ENCODE measurements at places on chromosomes 12 and 14.

GRCh38 chr14:55789406-55789805 is 209.4 kb downstream of the KTN1 start:
- DNase-seq, result no peak

DNA sequence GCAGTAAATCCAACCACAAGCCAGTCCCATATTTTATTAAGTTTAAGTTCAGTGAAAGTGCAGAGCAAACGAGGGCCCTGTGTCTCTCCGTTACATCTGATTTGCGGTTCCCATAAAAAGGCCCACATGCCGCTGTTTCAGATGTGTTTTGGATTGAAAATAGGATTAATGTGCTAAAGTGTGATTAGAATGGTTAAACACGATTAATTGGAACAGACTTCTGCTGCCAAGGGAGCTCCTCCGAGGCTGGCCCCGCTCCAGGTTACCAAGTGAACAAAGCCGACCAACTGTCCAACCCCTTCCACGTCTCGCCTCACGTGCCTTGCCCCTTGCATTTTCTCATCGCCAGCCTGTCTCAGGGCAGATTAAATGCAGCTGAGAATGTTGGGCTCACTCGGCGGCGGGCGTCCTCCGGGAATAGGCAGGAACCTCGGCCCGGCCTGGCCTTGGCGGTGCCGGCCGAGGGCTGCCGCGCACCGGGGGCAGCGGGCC is 166.5 kb upstream of the GSC start:
- DNase-seq, result no peak

DNA sequence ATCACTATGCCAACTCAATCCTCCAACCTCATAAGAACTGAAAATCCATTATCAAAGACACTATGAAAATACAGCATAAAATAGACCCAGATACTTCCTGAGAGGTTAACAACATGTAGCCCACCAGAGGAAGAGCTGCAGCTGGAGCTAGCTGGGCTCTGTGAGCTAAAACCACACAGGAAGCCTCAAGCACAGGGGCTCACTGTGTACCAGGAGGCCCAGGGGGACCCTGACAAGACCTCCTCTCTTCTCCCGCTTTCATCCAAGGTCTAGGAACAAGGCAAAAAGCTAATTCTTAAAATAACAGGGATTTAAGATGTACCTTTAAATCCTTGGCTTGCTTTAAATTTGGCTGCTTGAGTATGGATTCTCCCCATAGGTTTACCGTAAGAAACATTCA is 53.6 kb downstream of the EIF2S3B start:
- DNase-seq, result no peak

DNA sequence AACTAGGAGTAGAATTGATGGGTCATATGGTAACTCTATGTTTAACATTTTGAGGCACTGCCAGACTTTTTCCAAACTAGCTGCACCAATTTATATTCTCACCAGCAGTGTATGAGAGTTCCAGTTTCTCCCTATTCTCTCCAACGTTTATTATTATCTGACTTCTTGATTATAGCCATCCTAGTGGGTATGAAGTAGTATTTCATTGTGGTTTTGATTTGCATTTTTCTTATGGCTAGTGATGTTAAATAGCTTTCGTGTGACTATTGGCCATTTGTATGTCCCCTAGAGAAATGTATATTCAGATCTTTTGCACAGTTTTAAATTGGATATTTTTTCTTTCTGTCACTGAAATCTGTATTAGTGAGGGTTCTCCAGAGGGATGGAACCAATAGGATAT is 37.8 kb downstream of the HELB start:
- DNase-seq, result no peak

GRCh38 chr12:121170611-121171260 is 38.1 kb downstream of the P2RX7 start:
- no peak for DNase-seq

GRCh38 chr14:67644428-67644827 is 24.7 kb downstream of the ARG2 start:
- no peak for DNase-seq

DNA sequence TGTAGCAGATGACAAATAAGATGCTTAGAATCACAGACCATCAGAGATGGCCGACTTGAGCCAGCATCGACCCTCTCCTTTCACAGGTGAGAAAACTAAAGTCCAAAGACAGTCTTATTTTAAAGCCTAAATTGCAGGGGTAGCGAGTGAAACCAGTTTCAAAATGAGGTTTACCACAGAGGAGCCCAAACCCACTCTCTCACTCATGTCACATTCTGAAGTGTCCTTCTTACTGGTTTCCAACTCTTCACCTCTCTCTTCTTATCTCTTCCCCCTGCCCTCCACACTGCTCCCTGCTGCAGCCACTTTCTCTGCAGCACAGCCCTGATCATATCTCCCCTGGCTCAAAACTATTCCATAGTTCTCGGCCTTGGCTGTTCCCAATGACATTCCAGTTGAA is 57.0 kb upstream of the NID2 start:
- no peak for DNase-seq

DNA sequence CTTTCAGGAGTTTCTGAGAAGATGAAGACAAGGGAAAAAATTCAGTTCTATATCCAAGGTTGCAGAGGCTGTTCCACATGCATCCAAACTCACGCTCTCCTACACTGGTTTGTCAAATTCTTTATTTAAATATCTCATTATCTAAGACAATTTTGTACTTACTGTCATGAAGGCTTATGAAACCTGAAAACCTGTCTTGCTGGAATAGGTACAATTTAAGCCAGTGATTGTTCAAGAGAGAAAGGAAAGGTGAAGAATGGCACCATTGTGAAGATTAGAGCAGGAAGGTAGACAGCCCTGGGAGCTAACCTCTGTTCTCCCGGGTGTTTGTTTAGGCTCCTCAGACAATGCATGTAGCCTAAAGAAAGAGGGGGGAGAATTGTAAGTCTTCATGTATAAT is 315.1 kb upstream of the PRKD1 start:
- no peak for DNase-seq

DNA sequence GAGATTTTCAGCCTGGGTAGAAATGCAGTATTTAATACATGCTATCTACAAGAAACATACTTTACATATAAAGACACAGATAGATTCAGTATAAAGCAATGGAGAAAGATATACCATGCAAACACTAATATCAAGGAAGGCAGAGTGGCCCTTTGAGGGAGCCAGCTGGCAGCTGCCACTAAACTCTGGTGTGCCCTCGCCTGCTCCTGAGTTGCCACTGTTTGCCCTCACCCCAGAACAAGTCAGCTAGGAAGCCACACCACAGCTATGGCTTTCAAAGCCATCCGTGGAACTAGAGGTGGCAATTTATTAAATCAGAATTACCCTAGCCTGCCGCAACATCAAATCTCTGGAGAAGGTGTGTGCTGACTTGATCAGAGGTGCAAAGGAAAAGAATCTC is 18.3 kb downstream of the PXN start:
- DNase-seq, result no peak

DNA sequence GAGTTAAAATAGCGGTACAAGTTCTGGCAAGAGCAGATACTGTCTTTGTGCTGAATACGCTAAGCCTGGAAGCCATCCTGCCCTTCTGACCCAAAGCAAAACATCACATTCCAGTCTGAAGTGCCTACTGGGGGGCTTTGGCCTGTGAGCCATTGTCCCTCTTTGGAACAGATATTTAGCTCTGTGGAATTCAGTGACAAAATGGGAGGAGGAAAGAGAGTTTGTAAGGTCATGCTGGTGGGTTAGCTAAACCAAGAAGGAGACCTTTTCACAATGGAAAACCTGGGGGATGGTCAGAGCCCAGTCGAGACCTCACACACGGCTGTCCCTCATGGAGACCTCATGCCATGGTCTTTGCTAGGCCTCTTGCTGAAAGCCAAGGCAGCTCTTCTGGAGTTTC is 18.5 kb downstream of the EMP1 start:
- no peak for DNase-seq

- DNase-seq, result no peak
Measured at GRCh38 chr14:34937442-34937841, 45.4 kb upstream of the SRP54 start.

DNA sequence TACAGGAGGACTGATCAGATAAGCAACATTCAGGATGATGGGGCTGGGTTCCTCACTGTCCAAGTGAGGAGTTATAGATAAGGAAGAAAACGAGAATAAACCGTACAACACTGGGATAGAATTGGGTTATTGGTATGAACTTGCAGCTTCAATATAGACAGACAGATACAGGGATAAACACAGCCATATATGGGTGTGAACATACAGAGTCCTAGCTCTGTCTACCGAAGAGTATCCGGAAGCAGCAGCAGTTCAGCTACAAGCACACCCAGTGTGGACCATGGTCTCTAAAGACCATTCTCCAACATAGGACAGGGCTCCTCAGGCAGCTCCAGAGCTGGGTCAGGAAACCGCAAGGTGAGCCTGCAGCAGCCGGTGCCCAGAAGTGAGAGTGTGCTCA is 40.8 kb downstream of the CDC42BPB start:
- DNase-seq, result no peak

DNA sequence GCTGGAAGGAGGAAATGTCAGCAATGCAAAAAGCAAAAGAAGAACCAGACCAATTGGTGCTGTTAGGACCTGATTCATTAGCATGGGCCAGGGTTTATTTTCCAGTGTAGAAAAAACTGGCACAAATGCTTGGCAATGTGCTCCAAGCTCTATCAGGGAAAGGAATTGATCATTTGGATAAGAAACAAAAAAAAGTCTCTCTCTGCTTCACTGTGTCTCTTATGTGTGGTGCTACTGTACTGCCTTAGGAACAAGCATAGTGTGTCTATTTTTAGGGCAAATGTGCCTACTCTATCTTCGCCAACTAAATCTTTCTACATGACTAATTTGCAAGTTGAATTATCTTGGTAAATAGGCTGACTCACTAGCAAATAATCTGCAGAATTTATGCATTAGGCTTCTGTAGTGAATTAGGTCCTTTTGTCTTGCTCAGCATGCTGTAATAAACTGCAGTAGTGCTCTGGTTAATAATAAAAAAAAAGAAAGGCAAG is 236.7 kb downstream of the MDGA2 start:
- no peak for DNase-seq

DNA sequence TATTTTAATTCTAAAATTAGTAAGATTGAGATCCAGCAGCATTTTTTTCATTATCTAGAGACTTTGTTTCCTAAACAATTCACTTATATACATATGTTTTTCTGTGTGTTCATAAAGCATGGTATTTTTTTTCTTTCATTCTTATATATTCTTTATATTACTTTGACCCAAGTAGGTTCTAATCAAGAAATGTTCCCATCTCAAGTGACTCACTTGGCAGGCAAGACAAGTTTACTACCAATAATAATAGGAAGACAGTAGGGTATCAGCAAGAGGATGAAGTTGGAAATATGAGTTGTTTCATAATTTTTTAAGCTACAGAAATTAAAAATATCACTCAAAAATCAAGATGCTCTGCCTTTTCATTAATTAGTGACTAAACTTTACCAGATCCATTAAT is 613.4 kb upstream of the ATP2B1 start:
- DNase-seq, result no peak

- DNase-seq, result no peak
Measured at GRCh38 chr12:109393437-109394345, 46.0 kb downstream of the MYO1H start.

DNA sequence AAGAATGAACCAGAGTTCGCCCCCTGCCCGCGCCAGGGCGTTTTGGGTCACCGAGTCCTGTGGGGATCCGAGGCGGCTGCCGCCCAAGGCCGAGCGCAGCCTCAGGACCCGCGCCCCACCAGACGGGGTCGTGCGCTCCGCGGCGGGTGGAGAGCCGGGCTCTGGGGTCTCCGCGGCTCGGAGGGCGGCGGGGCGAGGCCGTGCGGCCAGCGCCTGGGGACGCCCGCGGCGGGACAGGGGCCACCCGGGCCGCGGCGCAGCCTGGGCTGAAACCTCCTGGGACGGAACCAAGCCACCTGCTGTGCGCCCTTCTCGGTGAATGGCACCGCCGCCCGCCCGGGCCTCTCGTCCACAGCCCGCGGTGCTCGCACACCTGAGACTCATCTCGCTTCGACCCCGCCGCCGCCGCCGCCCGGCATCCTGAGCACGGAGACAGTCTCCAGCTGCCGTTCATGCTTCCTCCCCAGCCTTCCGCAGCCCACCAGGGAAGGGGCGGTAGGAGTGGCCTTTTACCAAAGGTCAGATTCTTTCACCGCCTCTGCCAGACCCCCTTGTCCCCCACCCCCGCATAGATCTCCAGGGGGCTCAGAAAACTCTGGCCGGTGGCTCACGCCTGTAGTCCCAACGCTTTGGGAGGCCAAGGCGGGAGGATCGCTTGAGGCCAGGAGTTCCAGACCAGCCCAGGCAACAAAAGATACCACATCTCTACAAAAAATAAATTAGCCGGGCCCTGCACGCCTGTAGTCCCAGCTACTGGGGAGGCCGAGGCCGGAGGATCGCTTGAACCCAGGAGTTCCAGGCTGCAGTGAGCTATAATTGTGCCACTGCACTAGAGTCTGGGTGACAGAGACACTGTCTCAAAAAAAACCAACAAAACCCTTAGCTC is 901 bp downstream of the B3GNT4 start:
- no peak for DNase-seq

GRCh38 chr12:125738211-125738610 is 673.0 kb downstream of the AACS start:
- DNase-seq, result no peak

DNA sequence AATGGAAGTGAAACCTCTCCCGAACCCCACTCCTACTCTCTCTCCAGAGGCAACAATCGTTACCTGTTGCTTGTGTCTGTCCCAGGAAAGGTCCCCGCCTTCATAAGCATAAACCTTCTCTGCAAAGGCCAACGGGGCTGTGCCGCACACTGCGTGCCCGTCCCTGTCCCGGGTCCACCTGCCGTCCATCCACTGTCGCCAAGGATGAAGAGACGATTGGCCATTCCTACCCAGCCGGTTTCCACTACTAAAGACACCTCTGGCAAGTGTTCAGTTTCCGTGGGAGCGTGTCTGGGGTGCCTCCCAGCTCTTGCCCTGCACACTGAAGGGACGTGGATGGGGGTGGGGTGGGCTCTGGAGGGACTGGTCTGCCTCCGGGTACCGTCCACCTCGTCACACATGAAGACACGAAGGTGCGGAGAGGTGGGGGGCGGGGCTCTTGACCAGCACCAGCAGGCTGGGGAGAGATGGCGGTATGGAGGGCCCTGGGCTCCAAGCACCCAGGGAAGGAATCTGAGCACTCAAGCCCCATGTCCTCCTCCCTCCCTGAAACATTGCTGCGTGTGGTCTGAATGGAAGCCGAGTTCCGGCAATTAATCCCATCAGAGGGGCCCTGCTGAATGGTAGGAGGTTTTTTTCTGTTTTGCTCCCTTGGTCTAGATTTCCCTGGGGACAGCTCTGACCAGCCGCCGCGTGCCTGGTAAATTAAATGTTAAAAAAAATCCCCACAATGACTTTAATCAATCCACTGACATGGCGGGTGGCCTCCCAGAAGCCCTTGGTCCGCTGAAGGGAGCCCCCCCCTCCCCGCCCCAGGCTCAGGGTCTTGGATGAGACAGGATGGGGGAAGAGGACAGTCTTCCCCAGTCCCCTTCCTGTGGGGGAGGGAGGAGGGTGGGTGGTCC is 4.1 kb upstream of the KIF26A start:
- no peak for DNase-seq

- no peak for DNase-seq
Measured at GRCh38 chr12:112327209-112327938, 54.9 kb downstream of the HECTD4 start.

GRCh38 chr12:104333692-104334255 is 30.2 kb downstream of the EID3 start:
- no peak for DNase-seq

- DNase-seq, result no peak
Measured at GRCh38 chr14:76768671-76769500, 7.6 kb downstream of the VASH1 start.

Measured in stimulated activated CD8-positive, alpha-beta memory T cell treated with anti-CD3 and anti-CD28 coated beads, Interleukin-15, amount 100 ng/mL, for 24 hours (primary cell).